Activated T-cell treated with anti-CD3 and anti-CD28 coated beads, Interleukin-2, amount 50 U/mL, for 48 hours (primary cell): ENCODE measurements at places on chromosomes 13 and 19.

DNA sequence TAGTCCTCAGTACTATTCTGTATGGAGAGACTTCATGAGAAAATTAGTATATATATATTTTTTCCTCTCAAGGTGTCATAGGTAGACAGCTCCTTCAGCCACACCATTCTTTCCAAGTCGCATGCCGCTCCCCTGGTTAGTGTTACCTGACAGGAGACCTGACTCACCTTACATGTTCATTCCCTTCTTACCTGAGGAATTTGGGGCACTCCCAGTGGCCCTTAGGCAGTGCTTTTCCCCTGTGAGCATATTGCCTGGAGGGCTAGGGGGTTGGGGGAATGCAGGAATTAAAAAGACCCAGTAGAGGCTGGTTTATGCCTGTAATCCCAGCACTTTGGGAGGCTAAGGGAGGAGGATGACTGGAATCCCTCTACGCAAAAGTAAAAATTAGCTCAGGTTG lies 9.0 kb upstream of the ACTN4 start:
- DNase-seq: no peak

DNA sequence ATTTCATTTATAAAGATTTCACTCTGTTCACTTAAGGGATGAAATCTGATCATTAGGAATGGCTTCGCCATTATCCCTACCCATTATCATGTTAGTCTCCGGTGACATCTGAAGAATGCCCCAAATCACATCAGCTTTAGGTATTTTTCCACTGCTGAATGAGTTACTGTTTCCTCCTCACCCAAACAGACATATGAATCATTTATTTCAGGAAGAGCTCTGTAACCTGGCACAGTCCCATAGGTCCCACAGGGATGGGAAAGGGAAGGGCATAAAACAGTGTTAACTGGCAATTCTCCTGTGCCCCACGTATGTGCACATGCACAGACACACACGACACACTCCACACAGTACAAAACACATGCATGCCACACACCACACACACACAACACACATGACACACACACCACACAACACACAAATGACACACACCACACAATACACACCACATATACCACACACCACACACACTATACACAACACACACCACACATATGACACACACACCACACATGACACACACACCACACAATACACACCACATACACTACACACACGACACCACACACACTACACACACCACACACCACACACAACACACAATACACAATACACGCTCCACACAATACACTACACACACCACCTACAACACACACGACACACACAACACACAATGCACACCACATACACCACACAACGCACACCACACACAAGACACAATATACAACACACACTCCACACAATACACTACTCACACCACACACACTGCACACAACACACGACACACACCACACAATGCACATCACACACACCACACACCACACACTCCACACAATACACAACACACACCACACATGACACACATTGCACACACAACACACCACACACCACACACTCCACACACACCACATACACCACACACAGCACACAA lies 15.4 kb downstream of the TMEM255B start:
- DNase-seq: no peak

DNA sequence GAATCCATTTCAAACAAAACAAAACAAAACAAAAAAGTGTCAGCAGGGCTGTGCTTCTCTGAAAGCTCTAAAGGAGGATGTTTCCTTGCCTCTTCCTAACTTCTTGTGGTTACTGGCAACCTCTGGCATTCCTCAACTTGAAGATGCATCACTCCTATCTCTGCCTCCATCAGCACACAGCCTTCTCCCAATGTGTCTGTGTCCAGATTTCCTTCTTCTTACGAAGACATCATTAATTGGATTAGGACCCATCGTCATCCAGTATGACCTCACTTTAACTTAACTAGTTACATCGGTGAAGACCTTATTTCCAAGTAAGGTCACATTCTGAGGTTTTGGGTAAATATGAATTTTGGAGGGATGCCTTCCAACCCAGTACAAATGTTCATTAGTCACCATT lies 33.8 kb upstream of the GTF2F2 start:
- DNase-seq: no peak

GRCh38 chr19:29714953-29715700 lies at the start of gene C19orf12:
Gene C19orf12 (minus strand): TSS chr19:29715261. CDS start chr19:29708413, 6,848 bp downstream.
- DNase-seq: peak; percentile 80

GRCh38 chr13:111429064-111429558 lies 108.7 kb downstream of the TEX29 start:
- DNase-seq: peak; percentile 58

GRCh38 chr13:31943591-31943990 lies 88.0 kb upstream of the FRY start:
- no peak for DNase-seq

DNA sequence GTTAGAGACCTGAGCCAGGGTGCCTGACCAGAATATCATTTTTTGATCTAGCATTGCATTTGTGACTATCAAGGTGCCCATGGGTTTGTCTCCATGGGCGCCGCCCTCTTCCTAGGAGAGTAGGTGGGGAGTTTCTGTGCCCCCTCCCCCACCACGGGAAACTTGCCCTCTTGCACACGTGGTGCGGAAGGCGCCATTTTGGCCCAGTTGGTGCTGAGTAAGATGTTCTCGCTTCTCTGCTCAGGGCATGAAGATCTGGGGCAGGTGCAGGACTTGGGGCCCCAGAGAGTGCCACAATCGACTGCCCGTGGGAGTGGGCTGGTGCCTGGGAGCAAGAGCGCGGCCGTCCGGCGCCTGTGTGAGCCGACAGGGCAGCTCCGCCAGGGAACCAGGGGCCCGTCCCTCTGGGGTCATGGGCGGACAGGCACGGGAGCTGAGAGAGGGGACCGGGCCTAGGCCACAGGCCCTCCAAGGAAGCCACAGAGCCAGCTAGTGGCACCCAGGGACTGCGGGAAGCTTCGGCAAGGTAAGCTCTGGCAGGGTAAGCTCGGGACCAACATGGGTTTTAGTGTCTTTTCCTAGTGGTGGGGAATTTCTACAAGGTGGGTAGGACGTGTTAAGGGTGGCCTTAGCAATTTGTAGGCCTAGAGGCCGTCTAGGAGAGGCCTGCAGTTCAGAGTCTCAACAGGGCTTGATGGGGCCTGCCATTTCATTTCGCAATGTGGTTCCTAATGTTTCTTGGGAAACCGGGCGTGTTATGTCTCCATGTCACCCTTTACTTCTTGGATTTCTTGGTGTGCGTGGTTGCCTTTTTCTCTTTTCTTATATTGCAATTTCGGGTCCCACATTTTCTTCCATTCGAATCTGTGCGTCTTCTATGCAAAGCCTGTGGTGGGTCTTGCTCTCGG lies 14.5 kb downstream of the SACS start:
- no peak for DNase-seq

GRCh38 chr19:6736917-6737283 lies 480 bp downstream of the GPR108 start:
- DNase-seq: no peak
